Suppressor macrophage treated with lipopolysaccharide for 1 hour (primary cell): ENCODE measurements at places on chromosomes 12 and 14.

DNA sequence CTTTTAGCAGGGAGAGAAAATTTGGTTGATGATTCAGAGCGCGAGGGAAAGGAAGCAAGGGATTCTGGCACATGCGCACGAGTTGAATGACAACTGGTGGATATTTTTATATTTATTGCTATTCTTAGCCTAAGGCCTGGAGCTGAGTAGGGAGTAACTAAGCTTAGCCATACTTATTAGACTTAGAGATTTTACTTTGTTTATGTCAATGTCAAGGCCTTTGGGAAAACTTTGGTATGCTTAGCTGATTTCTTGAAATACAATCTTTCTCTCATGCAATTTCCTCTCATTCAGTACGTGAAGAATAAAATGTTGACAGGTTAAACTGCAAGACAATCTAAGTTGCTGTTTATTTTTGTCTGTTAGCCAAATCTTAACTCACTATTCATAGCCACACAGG lies 101.1 kb downstream of the CRADD start:
- peak; percentile 61 for DNase-seq

DNA sequence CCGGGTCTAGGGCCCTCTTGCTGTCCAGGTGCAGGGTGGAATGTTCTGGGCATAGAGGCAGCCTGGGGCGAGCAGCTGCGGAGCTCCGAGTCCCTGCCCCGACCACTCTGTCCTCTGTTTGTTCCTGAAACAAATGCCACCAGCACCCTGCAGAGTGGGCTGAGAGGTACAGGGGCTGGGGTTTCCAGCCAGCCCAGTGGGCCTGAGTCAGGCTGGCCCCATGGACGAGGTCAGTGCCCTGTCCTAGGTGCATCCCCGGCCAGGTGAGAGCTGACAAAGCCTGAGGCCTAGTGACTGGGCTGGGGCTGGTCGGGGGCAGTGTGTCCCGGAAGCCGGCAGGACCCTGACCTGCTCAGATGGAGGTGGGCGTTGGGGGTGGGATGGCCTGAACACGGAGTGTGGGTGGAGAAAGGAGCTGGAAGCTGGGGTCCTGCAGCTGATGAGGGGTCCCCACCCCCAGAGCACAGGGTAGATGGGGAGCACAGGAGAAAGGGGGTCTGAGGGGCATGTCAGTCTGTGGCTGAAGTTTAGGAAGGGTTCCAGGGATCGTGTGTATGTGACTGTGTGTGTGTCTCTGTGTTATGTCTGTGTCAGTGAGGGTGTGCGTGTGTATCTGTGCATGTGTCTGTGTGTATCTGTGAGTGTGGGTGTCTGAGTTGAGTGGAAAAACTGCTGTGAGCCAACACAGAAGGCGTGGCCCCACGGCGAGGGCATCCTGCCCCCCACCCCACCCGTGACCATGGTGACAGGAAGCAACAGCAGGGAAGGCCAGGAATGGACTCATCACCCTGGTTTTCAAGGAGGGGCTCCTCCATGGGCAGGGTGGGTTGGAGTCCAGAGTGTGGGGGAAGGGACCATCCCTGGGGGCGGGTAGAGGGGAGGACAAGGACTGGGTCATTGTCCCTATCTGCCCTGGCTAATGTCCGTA lies 2.4 kb upstream of the CRIP1 start:
- peak; percentile 28 for DNase-seq

- peak; percentile 86 for DNase-seq
Observed at GRCh38 chr12:116360579-116361413, 83.3 kb upstream of the MED13L start.

DNA sequence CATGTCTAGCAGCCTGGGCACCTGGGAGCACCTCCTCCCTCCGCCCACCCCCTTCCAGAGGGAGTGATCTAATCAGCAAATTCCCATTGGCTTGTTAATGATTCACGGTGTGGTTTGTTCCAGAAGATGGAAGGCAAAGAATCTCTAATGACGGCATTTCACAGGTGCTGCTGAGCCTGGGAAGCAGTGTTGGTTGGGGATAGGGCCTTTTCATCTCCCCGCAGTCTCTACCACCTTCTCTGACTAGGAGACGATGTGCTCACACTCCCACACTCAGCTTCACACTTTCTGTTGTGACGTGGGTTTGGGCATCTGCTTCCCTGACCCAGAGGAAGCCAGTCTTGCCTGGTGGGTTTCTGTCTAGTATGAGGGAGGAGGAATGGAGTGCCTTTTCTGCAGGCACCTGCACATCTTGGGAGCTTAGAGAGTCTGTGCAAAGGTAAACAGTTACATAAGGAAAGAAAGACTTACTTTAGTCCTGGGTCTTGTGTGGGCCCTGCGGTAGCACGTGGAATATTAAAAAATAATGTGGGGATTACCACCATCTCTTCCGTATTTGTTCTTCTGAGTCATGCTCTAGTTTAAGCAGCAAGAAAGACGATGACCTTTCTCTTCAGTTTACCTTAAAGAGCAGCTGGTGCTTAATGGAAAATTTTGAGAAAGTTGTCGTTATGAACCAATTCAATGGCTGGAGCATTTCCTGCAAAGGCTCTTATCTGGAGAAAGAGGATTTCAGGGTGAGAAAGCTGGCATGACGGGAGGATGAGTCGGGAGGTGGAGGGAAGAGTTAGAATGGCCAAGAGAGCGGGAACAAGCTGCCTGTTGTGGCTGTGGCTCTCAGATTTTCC lies 70.6 kb upstream of the ARHGAP5 start:
- DNase-seq = no peak

GRCh38 chr14:76015668-76016067 lies 30.1 kb downstream of the IFT43 start:
- no peak for DNase-seq

- DNase-seq = no peak
Observed at GRCh38 chr12:22355011-22355580, 20.6 kb upstream of the ST8SIA1 start.

DNA sequence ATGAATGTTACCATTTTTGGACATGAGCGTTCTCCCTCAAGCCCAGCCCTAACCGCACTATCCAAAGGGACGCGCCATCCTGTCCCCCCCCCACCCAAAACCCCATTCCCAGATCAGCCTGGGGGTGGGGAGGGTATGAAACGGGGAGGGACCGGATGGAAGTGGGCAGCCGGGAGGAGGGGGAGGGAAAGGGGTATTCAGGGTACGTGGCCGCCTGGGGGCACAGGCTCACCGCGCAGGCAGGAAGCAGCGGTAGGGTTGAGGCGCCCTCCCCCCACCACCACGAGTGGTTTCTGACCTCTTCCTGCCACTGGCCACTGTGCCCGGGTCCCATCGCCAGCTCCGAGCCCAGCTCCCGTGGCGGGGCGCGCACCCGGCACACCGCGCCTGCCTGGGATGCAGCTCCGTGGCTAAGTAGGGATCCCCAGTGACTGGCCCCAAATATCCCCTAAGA lies 1.4 kb downstream of the ACTN1 start:
- DNase-seq = peak; percentile 29

- peak; percentile 77 for DNase-seq
Observed at GRCh38 chr12:49930515-49931288, 19.8 kb upstream of the AQP2 start.

DNA sequence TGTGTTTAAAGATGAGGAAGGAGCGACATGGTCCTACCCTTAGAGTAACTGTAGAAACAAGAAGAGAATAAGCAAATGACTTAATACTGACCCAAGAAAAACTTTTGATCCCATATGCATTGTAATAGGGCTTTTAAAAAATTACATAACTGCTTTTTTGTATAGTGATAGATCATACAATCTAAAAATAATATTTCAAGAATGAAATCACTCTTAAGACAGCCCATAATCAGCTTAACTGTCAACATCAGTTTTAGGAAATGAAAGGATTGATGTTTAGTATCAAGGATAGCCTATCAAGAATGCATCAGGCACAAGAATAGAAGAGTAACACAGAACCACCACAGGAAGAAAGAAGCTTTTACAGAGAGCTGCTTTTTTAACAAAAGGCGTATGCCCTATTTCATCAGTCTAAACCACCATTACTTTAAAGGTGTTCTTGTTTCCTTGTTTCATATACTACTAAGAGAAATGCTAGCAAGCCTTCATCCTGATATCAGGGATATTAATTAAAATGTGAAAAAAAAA lies 64.5 kb downstream of the MARK3 start:
- peak; percentile 16 for DNase-seq

DNA sequence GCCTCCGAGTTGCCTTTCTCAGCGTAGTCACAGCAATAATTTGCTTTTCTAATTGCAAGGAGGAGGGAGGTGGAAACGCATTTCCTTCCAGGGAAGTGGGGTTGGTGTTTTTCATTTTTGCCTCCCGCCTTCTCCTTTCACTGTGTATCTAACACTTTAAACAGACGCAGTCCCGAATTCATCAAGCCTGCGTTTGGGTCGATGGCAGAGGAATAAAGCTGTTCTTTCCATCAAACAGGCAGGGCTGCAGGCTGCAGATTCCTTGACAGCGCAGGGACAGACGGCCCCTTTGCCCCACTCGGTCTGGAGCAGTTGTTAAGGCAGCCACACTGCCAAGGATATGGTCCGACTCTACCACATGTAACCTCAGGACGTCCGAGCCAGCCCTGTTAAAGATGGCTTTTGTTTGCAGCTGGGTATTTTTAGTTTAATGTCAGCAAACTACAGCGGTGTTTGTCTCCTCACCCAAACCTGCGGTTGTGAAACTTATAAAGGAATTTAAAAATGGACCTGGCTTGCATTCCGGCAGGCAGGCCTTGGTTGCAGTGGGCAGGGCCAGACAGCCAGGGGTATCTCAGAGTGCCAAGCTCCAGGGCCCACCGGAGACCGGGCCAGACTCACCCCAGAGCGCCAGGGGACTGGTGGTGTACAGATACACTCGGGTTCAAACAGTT lies 2.1 kb downstream of the CHST11 start:
- DNase-seq = no peak

- no peak for DNase-seq
Observed at GRCh38 chr14:79419571-79420327, 791.6 kb downstream of the DIO2 start.

- DNase-seq = no peak
Observed at GRCh38 chr12:81530352-81530751, 228.8 kb downstream of the PPFIA2 start.

- DNase-seq = no peak
Observed at GRCh38 chr12:49535921-49536525, 2.8 kb upstream of the KCNH3 start.

DNA sequence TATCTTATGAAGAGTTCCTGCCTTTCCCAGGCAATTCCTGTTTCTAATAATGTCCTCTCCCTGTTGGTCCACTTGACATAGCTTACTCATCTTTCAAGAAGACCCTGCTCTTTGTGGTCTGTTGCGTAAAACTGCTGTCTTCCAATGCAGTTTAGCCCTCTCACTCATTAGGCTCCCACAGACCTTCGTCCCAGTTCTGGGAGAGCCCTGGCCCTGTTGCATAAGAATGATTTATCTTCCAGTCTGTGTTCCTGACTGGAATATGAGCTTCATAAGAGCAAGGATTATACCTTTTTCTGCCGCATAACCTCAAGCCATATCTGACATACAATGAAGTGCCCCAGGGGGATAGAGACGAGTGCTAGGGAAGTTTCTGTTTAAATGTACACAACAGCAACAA lies 365.9 kb upstream of the NOVA1 start:
- no peak for DNase-seq
